CD4-positive, CD25-positive, alpha-beta regulatory T cell (primary cell): ENCODE measurements at places on chromosomes 7 and 10.

DNA sequence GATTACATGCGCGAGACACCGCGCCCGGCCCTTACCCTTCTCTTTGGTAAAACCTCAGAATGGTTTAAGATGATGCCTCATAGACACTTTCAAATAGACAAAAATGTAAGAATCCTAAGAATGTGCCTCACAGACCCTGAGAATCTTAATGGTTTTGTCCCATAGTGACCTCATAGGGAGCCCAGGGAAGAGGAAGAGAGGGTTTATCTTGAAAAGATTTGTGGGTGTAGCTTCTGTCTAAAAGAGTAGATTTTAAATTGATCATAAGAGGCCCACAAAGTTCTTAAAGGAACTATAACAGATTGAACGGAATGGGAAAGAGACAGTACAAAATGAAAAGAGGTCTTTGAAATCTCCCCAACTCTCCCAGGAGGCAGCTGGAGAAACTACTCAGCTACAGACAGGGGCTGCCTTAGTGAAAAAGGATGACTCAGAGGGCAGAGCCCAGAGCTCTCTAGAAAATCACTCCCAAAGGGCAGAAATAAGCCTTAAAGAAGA is 220.6 kb downstream of the ADRA2A start:
- no peak for DNase-seq

- DNase-seq: no peak
Measured at GRCh38 chr10:5557040-5557721, 32.4 kb downstream of the CALML3 start.

GRCh38 chr10:130337305-130337640 is 201.1 kb downstream of the GLRX3 start:
- DNase-seq: no peak

- no peak for DNase-seq
Measured at GRCh38 chr10:69492091-69492745, 41.0 kb downstream of the TSPAN15 start.

- DNase-seq: no peak
Measured at GRCh38 chr10:114207349-114207748, 28.2 kb downstream of the TDRD1 start.

DNA sequence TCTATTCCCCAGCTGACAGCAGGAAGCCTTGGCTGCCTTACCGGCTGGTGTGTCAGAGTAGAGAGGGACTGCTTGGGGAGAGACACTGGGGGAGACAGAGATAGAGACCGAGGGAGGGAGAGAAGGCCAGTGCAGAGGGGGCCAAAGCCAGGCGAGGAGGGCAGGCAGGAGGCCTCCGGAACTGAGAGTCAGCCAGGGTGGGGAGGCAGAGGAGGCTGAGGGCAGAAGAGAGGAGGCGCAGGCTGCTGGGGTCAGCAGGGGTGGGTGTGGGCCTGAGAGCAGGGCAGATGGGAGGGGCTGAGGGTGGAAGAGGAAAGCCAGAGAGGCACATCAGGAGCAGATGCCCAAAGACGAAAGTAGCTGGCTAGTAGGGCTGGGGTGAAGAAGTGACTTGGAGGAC is 57.2 kb upstream of the PAX2 start:
- DNase-seq: no peak

DNA sequence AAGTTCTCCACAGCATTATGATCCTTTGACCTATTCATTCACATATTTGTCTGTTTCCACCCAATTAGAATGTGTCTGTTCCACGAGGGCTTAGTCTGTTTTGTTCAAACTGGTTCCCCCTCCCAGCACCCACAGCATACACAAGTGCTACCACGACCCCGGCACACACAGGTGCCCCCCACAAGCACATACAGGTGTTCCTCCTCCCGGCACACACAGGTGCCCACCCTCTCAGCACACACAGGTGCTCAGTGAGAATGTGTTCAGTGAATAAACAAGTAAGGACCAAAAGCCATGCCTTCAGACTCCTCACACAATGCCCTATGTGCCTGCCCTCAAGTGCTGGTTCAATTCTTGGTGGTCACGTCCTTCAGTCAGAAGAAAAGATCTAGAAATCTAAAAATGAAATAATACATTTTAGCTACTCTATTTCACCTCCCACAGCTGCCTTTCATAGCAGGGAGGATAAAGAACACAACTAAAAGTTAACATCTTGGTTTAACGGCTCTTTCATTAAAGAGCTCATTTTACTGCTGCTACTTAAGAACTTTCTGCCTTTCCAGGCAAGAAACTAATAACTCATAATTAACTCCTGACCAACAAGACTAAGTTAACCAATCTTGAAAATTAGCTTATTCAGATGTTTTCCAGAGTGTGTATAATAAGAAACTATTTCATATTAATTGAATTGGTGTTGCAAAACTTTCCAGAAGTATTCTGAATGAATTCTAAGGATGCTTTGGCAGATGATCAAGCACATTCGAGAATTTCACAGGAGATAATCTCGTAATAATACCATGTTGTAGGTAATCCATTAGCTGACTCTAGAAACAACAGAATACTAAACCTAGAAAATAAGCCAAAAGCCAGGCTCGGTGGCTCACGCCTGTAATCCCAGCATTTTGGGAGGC is 2.3 kb downstream of the DNMBP start:
- DNase-seq: no peak

GRCh38 chr7:128446306-128446705 is 9.4 kb upstream of the HILPDA start:
- no peak for DNase-seq

- DNase-seq: no peak
Measured at GRCh38 chr10:22193945-22194344, 23.9 kb downstream of the EBLN1 start.

DNA sequence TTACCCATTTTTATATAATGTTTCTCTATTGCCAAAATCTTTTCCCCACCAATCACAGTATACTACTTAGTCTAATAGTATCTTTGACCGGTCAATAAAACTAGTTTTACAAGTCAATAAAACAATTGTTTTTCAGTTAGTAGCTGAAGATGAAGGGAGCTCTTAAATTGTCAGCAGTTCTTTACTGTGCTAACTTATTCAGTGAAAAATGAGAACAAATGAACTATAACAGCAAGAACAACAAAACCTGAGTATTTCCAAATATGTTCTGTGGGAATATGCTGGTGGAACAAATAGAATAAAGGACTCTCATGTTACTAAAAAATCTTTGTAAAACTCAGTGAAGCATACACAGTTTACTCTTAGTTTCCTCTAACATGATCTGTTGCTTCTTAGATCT is 134.0 kb downstream of the SEMA3D start:
- DNase-seq: no peak

DNA sequence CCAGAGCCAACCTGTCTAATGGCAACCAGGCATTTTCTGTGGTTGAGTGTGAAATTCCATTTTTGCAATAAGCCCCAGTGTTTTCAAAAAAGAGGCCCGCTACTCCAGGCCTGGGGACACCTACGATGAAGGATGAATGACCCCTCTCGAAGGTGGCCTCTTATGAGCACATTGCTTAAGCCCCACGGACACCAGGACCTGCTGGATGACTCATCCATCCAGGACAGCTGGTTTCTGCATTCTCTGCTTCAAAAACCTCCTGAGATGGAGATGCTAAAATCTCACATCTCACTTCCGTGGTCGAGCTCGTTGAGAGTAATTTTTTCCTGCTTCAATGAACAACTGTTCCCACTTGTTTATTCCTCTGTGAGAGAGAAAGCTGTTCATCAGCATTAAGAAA is 150.2 kb upstream of the FZD8 start:
- no peak for DNase-seq

- DNase-seq: no peak
Measured at GRCh38 chr10:51705774-51706173, 6.4 kb upstream of the CSTF2T start.

- DNase-seq: no peak
Measured at GRCh38 chr10:114326795-114327194, 77.5 kb downstream of the AFAP1L2 start.

- DNase-seq: no peak
Measured at GRCh38 chr7:194252-195009, 2.1 kb downstream of the FAM20C start.

GRCh38 chr10:113007821-113008220 is 57.8 kb downstream of the TCF7L2 start:
- DNase-seq: no peak

- no peak for DNase-seq
Measured at GRCh38 chr7:156515911-156516790, 124.4 kb upstream of the RNF32 start.

DNA sequence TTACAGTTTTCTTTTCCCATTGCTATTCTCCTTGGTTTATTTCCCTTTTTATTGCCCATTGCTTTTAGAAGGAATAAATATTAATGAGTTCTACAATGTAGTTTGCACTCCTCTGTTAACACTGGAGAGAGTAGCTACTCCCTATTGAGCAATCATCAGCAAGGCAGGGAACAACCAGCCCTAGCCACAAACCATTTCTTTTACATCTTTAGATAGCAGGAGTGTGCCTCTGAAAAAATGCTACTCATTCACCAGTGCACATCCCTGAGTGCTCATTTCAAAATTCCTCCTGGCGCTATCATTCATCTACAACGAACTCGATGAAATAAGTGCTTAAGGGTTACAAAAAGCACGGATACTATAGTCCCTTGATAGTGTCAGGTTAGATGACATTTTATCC is 252.9 kb downstream of the THSD7A start:
- no peak for DNase-seq

GRCh38 chr7:21358648-21359047 is 69.2 kb upstream of the SP4 start:
- no peak for DNase-seq

- no peak for DNase-seq
Measured at GRCh38 chr10:29266641-29267040, 22.2 kb upstream of the LYZL1 start.

- DNase-seq: no peak
Measured at GRCh38 chr7:130334274-130334673, 10.3 kb upstream of the CPA5 start.

DNA sequence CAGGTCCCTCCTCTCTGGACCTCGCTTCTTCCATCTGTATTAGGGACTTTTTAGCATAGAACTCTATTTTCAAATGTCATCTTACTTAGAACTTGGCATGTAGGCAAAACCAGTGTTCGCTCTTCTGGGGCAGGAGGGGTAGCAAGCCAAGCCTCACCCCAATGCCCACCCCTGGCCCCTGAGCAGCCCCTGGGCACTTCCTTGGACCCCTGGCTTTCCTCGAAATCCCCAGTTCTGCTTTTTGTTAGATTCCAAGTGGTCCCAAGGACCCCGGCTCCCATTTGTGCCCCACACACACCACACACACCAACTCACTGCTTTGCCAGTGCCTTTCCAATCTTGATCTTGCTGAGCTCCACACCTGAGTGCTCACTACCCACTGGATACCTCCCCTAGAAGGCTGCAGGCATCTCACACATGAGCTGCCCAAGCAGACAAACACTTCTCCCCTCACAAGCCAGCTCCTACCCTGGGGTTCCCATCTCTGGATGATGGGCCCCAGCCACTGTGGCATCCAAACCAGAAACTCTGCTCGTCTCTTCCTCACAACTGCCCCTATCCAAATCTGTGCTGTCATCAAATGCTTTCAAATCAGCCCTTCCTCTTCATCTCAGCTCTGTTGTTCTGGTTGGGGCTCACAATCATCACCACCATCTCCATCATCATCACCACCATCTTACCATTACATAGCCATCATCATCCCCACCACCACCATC is 167.9 kb upstream of the ZMIZ1 start:
- DNase-seq: no peak

DNA sequence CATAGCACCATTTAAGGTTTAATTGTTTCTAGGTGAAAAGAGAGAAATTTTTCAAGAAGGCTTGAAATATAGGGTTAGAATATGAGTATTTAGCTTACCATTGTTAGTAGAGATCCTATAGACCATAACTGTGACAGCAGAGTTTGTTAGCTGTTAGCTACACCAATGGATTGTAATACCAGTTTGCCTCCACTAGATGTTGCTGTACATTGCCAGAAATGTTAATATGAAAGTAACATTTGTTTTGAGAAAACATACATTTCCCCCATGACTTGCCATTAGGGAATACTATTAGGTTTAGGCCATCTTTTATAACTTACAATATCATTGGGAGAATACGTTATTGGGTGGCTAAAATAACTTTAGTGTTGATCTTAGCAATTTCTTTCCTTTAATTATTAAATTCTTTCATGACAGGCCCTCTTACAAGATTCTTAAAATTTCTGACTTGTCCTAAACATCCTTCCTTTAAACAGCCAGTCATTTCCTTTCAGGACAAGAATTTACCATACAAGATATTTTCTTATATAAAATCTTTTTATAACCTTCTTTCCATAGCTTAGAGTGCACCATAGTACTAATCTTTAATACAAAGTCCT is 39.5 kb downstream of the ZNF117 start:
- no peak for DNase-seq

- no peak for DNase-seq
Measured at GRCh38 chr10:133124357-133125211, 35.4 kb upstream of the KNDC1 start.

- DNase-seq: no peak
Measured at GRCh38 chr10:34015700-34016099, 681.2 kb upstream of the NRP1 start.

GRCh38 chr7:22586101-22586785 is 86.3 kb upstream of the STEAP1B start:
- no peak for DNase-seq

DNA sequence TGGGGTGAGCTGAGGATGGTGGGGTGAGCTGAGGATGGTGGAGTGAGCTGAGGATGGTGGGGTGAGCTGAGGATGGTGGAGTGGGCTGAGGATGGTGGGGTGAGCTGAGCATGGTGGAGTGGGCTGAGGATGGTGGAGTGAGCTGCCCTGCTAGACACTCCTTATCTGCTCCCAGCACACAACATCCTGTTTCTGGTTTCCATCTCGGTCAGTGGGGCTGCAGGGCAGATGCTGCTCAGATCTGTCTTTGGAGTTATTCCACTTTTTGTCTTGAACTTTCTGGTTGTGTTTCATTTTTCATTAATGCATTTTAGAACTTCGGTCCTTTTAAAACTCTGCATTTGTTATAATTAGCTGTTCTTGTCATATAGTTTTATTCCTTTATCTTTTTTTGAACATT is 67.9 kb upstream of the ANTXRL start:
- DNase-seq: no peak

DNA sequence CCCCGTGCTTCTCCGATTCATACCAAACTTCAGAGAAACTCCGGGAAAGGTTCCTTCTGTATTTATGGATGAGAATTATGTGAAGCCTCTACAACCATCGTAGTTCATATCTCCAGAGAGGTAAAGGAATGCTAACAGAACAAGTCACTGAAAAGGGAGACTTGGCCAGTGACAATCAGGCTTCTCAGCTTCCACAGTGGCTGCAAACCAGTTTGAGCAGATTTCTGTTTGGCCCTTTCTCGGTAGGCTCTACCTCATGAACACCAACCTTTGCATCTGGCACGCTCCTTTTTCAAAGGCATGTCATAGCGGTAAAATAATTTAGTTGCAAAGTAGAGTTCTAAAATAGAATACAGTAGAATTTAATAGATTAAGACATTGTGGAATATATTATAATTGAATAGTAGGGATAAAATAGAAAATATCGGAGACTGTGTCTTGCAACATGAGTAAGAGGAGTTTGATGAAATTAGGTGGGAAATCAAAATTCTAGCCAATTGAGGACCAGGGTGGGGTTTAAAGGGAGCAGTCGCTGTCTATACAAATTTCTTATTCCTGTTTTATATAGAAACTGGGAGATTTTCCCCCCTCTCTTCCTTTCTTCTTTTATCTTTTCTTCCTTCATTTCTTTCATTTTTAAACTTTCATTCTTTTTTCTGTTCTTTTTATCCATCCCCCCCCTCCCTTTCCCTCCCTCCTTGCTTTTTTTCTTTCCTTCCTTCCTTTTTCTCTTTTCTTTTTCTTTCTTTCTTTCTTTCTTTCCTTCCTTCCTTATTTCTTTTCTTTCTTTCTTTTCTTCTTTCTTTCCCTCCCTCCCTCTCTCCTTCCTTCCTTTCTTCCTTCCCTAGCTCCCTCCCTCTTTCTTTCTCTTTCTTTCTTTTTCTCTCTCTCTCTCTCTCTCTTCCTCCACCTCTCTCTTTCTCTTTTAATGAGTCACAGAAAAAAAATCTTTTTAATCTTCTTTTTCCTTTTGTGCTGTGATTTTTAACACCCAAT is 161.5 kb upstream of the KLF6 start:
- no peak for DNase-seq
